A375 (cell line): ENCODE measurements at places on chromosomes 16 and 17. TPM values are rescaled to one million over a fixed set of nuclear protein-coding genes. Genes with fewer than 3 reads are reported as not detected.

The LPO gene
- total RNA-seq = not detected in 2 replicates

The PALB2 gene
- total RNA-seq = 10.7 and 13.7 TPM in 2 replicates

The CCL1 gene
- not detected in 2 replicates for total RNA-seq

The PPM1D gene
- total RNA-seq = 10.4 and 17.0 TPM in 2 replicates

The OR1A1 gene
- not detected in 2 replicates for total RNA-seq
